Omental fat pad (tissue), 4 donors: ENCODE measurements at places on chromosomes 6 and 20. TPM values are rescaled to one million over a fixed set of nuclear protein-coding genes. Genes with fewer than 3 reads are reported as not detected.

DNA sequence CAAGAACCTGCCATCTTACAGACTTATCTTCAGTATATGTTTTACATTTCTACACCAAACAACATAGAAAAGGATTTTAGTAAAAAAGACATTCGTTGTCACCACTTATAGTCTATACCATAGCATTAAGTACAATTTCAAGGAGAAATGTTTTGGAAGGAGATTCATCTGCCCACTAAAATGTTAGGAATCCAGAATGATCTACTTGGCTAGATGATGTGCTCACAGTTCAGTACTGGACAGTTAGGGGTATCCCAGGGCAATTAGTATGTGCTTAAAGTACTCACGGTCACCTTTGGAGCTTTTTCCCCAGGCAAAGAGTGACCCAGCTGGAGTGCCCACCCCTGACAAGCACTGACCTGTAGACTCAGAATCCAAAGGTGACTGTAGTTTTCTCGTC lies 222.9 kb downstream of the SLC24A3 start:
- DNase-seq: no peak

ARMC2 gene
- 5.6 TPM for total RNA-seq

GRCh38 chr6:169738976-169739529 lies 12.3 kb downstream of the DYNLT2 start:
- DNase-seq: no peak

WFDC12 gene
- total RNA-seq: not detected

OR2B6 gene
- not detected for total RNA-seq

- no peak for DNase-seq
Observed at GRCh38 chr6:132513831-132514545, 1.1 kb upstream of the STX7 start.

DNA sequence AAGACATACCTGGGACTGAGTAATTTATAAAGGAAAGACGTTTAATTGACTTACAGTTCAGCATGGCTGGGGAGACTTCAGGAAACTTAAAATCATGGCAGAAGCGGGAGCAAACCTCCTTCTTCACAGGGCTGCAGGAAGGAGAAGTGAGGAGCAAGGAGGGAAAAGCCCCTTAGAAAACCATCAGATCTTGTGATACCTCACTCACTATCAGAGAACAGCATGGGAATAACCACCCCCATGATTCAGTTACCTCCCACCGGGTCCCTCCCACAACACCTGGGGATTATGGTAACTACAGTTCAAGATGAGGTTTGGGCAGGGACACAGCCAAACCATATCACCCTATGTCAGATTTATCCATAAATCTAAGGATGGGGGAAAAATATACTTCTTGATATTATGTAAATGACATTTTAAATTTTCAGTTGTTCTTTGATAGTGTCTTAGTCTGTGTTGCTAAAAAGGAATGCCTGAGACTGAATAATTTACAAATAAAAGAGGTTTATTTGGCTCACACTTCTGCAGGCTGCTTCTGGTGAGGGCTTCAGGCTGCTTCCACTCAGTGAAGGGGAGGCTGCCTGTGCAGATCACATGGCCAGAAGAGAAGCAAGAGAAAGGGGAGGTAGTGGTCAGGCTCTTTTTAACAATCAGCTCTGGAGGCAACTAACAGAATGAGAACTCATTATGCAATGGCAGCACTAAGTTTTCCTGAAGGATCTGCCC lies 1.2 kb upstream of the MCM9 start:
- no peak for DNase-seq

GRCh38 chr20:46551522-46552381 lies 1.3 kb upstream of the OCSTAMP start:
- no peak for DNase-seq

HCRTR2 gene
- total RNA-seq: not detected

- DNase-seq: no peak
Observed at GRCh38 chr6:155248008-155249001, 15.5 kb upstream of the CLDN20 start.

DNA sequence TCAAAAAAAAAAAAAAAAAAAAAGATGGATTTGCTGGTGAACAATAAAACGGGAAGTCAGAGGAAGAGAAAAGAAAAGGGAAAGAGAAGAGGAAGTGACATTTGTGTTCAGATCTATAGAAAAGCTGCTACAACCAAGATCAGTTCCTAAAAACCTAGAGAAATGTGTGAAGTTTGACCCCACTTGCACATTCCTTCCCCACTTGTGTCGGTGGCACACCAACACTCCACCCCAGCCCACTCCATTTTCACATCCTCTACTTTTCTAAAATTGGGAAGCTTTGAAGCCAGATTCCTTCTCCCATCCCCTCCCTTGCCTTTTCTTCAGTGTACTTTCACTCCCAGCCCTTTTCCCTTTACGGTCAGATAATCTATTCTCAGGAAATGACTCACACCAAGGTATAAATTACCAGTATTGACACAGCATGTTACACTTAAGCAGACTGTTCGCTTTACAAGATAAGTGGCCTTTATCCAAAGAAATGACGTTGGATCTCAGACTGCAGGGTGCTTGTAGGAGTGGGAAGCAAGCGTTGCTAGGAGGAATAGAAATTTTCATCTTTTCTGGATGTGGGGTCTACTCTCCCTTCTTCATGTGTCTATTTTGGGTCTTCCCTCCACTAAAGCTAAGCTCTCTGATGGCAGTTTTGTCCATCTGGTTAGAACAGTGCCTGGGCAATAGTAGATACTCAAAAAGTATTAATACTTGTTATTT lies 92.5 kb upstream of the ADGRF1 start:
- no peak for DNase-seq

DNA sequence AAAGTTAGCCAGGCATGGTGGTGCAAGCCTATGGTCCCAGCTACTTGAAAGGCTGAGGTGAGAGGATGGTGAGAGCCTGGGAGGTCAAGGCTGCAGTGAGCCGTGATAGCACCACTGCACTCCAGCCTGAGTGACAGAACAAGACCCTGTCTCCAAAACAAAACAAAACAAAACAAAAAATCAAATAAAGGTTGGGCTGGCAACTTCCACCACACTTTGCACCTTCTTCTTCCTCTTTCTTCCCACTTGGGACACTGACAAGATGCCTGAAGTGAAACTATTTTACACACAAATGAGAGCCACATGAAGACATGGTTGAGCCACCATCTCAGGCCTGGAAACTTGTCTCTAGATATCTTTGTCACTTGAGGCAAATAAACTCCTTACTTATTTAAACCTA lies 53.8 kb upstream of the CCDC28A start:
- DNase-seq: no peak
